Posterior cingulate gyrus (tissue), 11 donors: ENCODE measurements at places on chromosomes 13 and 19.

- no peak for DNase-seq
Measured at GRCh38 chr13:43493496-43494000, 293.2 kb downstream of the ENOX1 start.

DNA sequence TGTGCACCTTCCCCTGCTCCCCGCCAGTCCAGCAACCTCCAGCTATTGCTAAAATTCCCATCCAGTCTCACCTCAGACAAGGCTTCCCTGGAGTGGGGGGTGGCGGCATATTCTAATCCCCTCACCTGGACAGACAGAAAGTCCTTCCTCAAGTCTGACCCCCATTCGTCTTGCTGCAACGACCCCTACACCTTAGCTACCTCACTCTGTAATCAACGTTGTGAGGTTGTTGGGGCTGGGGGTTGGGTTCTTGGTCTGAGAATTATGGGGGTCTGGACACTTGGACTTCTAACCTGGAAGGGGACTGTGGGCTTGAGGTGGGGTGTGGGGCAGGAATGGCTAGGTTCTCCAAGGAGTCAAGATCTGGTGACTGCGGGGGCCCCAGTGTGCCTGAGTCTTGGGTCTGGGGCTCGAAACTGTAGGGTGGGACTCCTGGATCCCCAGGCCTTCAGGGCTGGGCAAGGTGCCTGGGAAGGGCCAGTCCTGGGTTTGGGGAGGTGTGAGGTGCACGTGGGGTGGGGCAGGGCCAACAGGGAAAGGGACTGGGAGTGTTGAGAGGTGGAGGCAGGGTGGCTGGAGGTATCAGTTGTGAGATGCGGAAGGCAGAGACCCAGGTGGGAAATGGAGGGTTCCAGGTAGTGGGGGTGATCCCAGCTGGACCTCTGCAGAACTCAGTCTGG is 1.3 kb downstream of the FOXA3 start:
- DNase-seq = no peak

DNA sequence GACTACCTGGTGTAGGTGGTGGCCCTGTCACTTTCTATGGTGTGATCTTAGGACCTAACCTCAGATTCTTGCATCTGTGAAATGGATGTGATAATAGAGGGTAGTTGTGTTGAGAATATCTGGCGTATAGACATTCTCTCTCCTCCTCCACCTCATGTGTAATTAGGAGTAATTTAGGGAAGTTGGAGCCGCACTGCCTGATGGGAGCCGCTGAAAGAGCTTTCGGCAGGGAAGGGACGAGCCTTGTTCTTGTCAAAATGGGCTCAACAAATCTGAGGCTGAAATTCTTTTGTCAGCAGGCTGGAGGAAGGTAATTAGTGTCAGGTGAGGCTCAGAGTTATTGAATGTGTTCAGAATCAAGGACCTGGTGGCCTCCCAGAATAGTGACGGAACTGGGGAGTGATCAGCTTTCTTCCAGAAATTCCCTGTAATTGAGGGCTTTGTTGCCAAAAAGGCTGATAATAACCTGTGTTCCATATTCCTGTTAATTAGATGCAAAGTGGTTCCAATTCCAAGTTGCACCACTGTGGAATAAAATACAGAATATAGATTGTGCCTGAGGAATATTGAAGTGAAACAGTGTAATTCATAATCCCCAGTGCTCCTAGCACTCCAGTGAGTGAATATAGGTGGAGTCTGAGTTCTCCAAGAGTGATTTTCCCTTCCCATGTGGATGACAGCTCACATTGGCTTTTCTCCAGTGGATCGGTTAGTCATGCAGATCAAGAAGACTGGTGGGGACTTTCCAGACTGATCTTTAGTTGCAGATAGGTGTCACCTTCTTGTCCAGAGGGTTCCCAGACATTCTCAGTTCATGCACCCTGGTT is 47.5 kb downstream of the SPATA13 start:
- no peak for DNase-seq

GRCh38 chr19:49425922-49426592 is 869 bp downstream of the GFY start:
- no peak for DNase-seq

DNA sequence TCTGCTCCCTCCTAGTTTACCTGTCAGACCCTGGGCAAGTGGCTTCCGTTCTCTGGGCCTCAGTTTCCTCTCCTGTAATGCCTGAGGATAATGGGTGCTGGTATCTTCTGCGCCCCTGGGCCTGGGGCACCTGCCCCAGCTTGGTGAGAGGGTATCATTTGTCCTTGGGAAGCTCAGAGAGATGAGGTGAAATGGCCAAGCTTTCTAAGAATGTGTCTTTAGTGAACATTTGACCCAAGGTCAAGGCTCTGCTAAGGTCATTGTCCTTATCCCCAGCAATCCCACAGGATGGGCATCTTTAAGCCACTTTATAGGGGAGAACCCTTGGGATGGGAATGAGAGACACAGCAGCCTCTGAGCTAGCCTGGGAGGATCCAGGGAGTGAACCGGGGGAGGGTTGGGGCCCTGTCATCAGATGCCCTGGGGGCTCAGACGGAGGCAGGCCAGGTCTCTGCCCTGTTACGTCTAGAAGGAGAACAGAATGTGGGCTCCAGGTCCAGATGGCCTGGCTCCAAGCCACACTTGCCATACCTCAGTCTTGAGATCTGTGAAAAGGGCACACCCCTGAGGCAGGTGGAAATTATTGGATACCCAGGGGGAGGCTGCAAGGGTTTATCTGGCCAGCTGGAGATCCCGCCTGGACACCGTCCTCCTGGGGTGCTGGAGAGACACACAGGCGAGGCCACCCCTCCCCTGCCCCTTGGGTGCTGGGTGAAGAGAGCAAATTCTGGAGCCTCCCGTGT is 1.1 kb upstream of the NFIC start:
- DNase-seq = no peak

GRCh38 chr19:8702350-8702749 is 3.8 kb upstream of the ACTL9 start:
- DNase-seq = no peak
